Body of pancreas (tissue), 4 donors: ENCODE measurements at places on chromosomes 7 and 10. TPM values are rescaled to one million over a fixed set of nuclear protein-coding genes. Genes with fewer than 3 reads are reported as not detected.

- H3K27ac ChIP-seq = no peak overlapping the region
- H3K4me3 ChIP-seq = no peak overlapping the region
- peaks cover 10% of the 10 kb centered on the region for H3K4me1 ChIP-seq
- H3K36me3 ChIP-seq = no peaks in the 10 kb centered on the region
These were observed 157.1 kb downstream of the PIP4K2A start for GRCh38 chr10:22557321-22557720.

DNA sequence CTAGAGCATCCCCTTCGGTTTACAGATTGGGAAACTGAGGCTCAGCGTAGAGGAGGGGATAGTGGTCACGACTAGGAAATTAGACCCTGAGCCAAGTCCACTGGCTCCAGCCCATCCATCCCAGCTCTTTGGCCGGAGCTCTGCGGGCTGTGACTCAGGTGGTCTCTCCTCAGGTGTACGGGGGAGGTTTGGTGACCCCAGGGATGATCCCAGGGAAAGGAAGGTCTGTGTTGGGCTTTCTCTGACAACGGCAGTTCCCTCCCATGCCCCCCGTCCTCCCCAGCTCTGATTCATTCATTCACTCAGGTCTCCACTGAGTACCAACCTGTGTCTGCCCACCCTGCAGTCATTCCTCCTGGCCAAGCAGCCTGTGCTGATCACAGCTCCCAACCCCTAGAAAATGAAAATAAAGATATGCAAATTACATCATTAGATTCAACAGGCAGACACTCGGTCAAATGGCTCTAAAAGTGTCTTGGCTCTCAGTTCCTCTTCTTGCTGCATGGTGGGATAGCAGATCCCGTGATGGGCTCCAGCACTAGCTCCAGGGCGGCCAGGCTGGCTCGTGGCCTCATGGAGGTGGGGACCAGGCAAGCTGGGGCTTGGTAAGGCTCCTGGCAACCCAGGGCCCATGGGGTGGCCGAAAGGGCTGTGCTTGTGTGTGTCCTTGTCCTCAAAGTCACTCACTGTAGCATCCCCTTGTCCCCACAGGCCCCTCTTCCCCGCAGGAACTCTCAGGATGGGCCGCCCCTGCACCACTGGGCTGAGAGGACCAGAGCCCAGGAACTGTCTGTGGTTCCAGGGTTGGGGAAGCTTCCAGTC, 37.8 kb downstream of the CLRN3 start:
- no peaks in the 10 kb centered on the region for H3K27me3 ChIP-seq
- H3K27ac ChIP-seq = no peak overlapping the region
- DNase-seq = no peak
- no peaks in the 10 kb centered on the region for H3K4me1 ChIP-seq
- no peak overlapping the region for H3K4me3 ChIP-seq
- H3K36me3 ChIP-seq = no peaks in the 10 kb centered on the region

- DNase-seq = no peak
- peaks cover 3% of the 10 kb centered on the region for H3K4me1 ChIP-seq
- no peak overlapping the region for H3K27ac ChIP-seq
These were observed 237.3 kb downstream of the AHR start for GRCh38 chr7:17535776-17536175.

DYNC1I1 gene
- 1.3 TPM for total RNA-seq

GRCh38 chr7:151342102-151342646, 562 bp downstream of the NUB1 start:
- peaks cover 30% of the 10 kb centered on the region for H3K4me1 ChIP-seq
- H3K27ac ChIP-seq = peak overlapping the region; percentile 88
- DNase-seq = no peak
- peak overlapping the region; percentile 50 for H3K4me3 ChIP-seq

- H3K4me1 ChIP-seq = no peaks in the 10 kb centered on the region
- DNase-seq = no peak
- no peaks in the 10 kb centered on the region for H3K27me3 ChIP-seq
- no peak overlapping the region for H3K4me3 ChIP-seq
- H3K27ac ChIP-seq = no peak overlapping the region
- H3K36me3 ChIP-seq = no peaks in the 10 kb centered on the region
These were observed 434.0 kb downstream of the INHBA start for GRCh38 chr7:41268878-41269277.

TRIM73 gene
- total RNA-seq = 1.8 TPM

ENTPD7 gene
- total RNA-seq = 17.1 TPM

- no peak overlapping the region for H3K27ac ChIP-seq
- H3K4me1 ChIP-seq = peaks cover 64% of the 10 kb centered on the region
- no peak for DNase-seq
These were observed 85.8 kb downstream of the TNS3 start for GRCh38 chr7:47496056-47496665.

GRCh38 chr7:12085516-12085915, 125.6 kb upstream of the TMEM106B start:
- H3K4me1 ChIP-seq = no peaks in the 10 kb centered on the region
- no peak for DNase-seq
- no peaks in the 10 kb centered on the region for H3K36me3 ChIP-seq

DNA sequence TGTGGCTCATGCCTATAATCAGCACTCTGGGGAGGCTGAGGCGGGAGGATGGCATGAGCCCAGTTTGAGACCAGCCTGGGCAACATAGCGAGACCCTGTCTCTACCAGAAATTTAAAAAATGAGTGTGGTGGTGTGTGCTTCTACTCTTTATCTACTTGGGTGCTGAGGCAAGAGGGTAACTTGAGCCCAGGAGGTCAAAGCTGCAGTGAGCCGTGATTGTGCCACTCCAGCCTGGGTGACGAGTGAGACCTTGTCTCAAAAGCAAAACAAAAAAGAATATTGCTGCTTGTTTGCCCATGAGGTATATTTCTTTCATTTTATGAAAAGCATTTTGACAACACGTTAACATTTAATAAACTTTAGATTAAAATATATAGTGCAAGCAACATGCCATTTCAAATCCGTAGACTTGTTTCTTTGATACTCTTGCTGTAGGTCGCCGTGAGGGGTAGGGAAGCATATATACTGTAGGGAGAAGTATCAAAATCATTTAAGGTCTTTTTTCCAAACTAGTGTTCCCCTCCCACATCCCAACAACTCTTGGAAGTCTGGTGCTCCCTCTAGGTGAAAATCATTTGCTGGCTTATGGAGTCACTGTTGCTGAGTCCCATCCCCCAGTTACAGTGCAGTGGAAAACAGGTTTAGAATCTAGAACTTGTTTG, 4.3 kb upstream of the LSMEM1 start:
- peaks cover 25% of the 10 kb centered on the region for H3K36me3 ChIP-seq
- H3K27me3 ChIP-seq = no peaks in the 10 kb centered on the region
- no peak for DNase-seq
- H3K4me3 ChIP-seq = no peak overlapping the region
- H3K4me1 ChIP-seq = peaks cover 12% of the 10 kb centered on the region
- no peak overlapping the region for H3K27ac ChIP-seq

BBIP1 gene
- 22.3 TPM for total RNA-seq

SPAM1 gene
- total RNA-seq = not detected

DNA sequence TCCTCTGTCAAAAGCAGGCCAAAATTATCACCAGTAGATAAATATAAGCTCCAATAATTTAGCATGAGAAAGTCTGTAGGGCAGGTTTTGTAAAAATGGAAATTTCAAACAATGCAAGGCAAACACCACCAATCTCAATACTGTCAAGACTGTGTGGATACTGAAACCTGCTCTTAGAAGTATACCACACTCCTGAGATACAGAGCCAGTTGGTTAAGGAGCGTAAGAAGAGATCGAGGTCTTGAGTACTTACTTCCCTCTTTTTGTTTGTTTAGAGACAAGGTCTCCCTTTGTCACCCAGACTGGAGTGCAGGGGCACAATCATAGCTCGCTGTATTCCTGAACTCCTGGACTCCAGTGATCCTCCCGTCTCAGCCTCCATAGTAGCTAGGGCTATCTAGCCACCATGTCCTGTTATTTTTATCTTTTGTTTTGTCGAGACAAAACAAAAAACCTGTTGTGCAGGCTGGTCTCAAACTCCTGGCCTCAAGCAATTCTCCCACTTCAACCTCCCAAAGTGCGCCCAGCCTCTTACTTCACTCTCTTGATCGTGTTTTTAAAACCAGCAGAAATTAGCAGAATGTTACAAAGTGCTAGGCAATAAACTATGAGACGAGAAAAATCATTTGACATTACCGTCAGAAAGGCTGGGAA, 205.7 kb downstream of the PARD3 start:
- peaks cover 4% of the 10 kb centered on the region for H3K4me1 ChIP-seq
- H3K27ac ChIP-seq = no peak overlapping the region
- no peak for DNase-seq
- H3K36me3 ChIP-seq = no peaks in the 10 kb centered on the region

DNA sequence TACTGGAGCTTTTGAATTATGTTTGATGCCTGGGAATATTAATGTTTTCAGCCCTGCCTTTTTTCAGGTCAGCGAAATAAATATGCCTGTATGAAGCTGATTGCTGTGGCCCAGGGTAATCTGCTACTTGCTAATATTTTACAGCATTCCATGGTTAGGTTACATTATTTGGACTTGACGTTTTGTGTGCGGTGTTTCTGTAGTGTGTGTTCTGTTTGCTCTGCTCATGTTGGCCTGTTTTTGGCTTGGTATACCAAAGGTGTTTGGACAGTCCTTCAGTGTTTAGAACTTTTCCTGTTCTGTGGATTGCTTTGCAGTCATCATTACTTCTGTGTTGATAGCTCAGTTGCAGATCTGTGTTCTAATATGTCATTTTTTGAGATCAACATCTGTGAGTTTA, 11.5 kb downstream of the ZRANB1 start:
- peak overlapping the region; percentile 45 for H3K27ac ChIP-seq
- H3K27me3 ChIP-seq = no peaks in the 10 kb centered on the region
- no peak overlapping the region for H3K4me3 ChIP-seq
- no peak for DNase-seq
